ENCODE measurements at places on chromosomes 12 and 14. TPM values are rescaled to one million over a fixed set of nuclear protein-coding genes. Genes with fewer than 3 reads are reported as not detected.

- no peak overlapping the region for H3K4me3 ChIP-seq
- H3K27me3 ChIP-seq, result peaks cover 90% of the 10 kb centered on the region
- no peaks in the 10 kb centered on the region for H3K36me3 ChIP-seq
- H3K27ac ChIP-seq, result no peak overlapping the region
- peaks cover 18% of the 10 kb centered on the region for H3K4me1 ChIP-seq
Observed at GRCh38 chr12:57620245-57620935, 9.2 kb downstream of the ARHGEF25 start.

Gene CLBA1
- 8.5 TPM for total RNA-seq

DNA sequence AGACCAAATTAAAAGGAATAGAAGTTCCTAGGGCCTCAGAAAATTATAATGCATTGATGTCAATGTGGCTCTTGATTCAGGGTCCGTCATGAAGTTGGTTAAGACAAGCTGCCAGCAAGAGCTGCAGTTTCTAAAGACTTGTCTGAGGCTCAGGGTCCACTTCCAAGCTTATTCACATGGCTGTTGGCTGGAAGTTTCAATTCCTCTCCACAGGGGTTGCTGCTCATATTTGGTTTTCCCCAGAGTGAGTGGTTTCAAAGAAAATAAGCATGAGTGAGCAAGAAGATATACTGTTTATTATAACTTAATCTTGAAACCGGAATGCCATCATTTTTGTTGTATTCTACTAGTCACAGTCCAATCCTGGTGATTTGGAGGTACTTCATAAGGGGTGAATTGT lies 1247.4 kb downstream of the LRFN5 start:
- H3K27ac ChIP-seq, result no peak overlapping the region
- H3K36me3 ChIP-seq, result no peaks in the 10 kb centered on the region
- no peaks in the 10 kb centered on the region for H3K4me1 ChIP-seq
- H3K4me3 ChIP-seq, result no peak overlapping the region
- H3K27me3 ChIP-seq, result no peaks in the 10 kb centered on the region
- DNase-seq, result no peak

GRCh38 chr12:21939435-21939834 lies 1.8 kb downstream of the ABCC9 start:
- peaks cover 85% of the 10 kb centered on the region for H3K27me3 ChIP-seq
- H3K27ac ChIP-seq, result no peak overlapping the region
- DNase-seq, result peak; percentile 16
- H3K36me3 ChIP-seq, result no peaks in the 10 kb centered on the region
- no peaks in the 10 kb centered on the region for H3K4me1 ChIP-seq
- H3K4me3 ChIP-seq, result no peak overlapping the region
